ENCODE measurements at places on chromosomes 5 and 9. TPM values are rescaled to one million over a fixed set of nuclear protein-coding genes. Genes with fewer than 3 reads are reported as not detected.

DNA sequence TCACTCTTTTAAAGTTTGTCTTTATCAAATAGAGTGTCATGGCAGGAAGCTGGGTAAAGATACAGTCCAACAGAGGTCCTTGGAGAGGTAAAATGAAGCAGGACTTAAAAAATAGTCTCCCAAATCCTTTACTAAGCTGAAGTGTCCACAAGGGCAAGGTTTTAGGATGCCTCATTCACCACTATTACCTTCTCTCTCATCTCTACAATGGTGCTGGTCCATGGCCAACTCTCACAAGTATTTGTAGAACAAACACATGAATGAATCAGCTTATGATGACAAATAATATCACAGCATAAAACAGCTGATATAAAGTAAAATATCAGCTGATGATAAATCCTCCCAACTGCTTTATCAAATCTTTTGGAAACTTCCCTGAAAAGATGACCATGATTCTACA lies 162.3 kb upstream of the ZNF462 start:
- no peak for DNase-seq

GRCh38 chr5:59617186-59617771 lies 276.2 kb downstream of the PDE4D start:
- no peak for DNase-seq

- no peak for DNase-seq
Measured at GRCh38 chr5:111227801-111228200, 3.6 kb downstream of the CAMK4 start.

GRCh38 chr5:131587541-131587940 lies 47.5 kb downstream of the RAPGEF6 start:
- no peak for DNase-seq

- no peak for DNase-seq
Measured at GRCh38 chr5:42586625-42587024, 163.4 kb downstream of the GHR start.

GRCh38 chr5:65191554-65192135 lies 290.1 kb downstream of the ADAMTS6 start:
- no peak for DNase-seq

DNA sequence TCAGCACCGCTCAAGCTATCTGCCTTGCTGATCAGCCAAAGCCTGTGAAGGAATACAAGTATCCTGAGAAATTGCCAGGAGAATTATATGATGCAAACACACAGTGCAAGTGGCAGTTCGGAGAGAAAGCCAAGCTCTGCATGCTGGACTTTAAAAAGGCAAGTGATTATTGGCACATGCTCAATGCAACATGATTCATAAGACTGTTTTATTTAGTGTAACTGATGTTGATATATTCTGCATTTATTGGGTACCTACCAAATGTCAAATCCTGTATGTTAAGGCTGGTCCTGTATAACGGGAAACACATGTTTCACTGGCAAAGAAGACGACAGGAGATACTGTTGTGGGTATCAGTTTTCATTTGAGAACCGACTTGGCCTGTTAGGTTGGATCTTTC lies 69.0 kb downstream of the ADAMTS16 start:
- DNase-seq: no peak

The INVS gene
- total RNA-seq: 36.0 TPM

The ARSI gene
- 0.98 TPM for total RNA-seq
